Calu3 (cell line): ENCODE measurements at places on chromosomes 12 and 14.
A peak's percentile ranks its signal among the peaks of the same experiment; 100 is the strongest.

- no peak for DNase-seq
Measured at GRCh38 chr12:51820526-51821439, 27.7 kb downstream of the FIGNL2 start.

DNA sequence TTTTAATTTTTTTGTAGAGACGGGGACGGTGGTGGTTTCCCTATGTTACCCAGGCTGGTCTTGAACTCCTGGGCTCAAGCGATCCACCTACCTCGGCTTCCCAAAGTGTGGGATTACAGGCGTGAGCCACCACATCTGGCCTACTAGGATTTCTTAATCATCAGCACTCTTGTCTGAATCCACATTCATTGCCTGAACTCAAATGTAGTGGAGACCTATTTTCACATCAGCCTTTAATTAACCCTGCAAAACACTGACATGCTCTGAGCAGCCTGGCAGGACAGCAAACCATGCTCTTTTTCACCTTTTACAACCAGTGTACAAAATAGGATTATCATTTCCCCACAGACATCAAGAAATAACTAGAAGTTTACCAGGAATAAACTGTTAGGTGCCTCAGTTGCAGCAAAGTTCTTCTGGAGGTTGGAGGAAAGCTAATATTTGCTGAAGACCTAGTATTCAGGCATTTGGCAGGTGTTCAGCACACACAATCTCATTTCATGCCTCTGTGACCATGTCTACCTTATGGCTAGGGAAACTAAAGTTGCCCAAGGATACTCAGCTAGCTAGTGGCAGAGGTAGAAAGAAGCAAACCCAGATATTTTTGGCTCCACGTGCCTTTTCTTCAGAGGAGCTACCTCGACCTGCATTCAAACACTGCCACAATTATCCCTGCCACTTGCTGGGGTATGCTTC is 37.7 kb downstream of the CFL2 start:
- DNase-seq = no peak

GRCh38 chr12:87690236-87690810 is 338.9 kb downstream of the C12orf50 start:
- DNase-seq = no peak

DNA sequence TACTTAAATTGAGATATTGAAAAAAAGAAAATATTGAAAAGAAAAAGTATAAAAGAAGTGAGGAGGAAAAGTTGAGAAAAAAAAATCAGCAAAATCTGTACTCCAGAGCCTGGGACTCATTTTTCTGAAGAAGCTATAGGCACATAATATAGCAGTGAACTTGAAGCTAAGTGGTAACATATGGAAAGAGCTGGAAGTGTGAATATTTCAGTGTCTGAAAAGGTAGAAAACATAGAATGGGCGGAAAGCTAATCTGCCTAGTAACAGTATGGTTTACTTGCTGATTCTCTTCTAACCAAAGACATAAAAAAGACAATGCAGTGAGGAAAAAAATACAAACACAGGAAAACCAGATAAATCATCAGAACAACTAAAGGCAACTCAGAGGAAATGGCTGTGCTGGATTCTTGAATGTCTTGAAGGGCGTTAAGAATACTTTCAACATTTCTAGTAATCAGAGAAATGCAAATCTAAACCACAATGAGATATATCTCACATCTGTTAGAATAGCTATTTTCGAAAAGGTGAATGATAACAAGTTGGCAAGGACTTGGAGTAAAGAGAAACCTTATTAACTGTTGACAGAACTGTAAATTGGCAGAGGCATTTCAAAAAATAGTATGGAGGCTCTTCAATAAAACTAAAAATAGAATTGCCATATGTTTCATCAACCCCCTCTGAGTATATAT is 784.6 kb downstream of the LRFN5 start:
- no peak for DNase-seq

DNA sequence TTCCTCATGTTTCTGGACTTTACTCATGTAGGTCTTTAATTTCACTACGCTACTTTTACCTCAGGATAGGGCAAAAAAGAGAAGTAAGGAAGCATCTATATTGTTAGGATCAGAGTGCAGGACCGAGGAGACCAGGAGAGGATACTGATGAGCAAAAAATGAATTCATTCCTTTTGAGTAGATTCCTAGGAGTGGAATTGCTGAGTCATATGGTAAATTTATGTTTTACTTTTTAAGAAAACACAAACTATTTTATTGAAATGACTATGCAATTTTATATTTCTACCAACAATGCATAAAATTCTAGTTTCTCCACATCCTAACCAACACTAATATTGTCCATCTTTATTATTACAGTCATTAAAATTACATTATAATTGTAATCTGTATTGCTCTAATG is 50.8 kb upstream of the GARIN6 start:
- DNase-seq = no peak

DNA sequence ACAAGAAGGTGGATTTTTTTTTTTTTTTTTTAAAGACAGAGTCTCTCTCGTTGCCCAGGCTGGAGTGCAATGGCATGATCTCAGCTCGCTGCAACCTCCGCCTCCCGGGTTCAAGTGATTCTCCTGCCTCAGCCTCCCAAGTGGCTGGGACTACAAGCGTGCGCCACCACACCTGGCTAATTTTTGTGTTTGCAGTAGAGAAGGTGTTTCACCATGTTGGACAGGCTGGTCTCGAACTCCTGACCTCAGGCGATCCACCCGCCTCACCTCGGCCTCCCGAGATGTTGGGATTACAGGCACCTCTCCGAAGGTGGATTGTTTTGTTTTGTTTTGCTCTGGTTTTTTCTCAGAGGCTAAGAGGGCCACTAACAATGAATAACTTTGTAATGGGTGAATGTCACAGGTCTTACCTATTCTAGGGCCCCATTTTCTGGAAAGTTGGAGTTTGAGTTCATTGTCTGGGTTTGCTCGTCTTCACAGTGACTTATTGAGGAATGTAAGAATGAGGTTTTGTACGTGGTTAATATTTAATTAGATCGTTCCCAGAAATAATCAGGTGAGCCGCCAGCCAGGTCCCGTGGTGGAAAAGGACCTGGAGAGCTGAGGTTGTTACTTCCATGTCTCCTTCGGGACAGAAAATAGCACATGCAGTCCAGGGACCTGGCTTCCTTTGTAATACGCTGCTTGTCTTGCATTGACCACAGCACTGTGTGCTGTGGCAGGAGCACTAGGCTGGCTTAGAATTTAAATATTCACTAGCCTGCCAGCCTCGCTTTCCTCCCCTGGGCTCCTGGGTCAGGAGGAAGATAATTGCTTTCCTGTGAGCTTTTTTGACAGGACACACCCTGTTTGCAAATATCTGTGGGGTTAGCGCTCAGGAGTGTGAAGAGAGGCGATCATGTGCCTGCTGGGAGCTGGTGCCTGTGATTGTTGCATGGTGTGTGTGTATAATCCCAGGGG is 2.3 kb downstream of the HIP1R start:
- no peak for DNase-seq

DNA sequence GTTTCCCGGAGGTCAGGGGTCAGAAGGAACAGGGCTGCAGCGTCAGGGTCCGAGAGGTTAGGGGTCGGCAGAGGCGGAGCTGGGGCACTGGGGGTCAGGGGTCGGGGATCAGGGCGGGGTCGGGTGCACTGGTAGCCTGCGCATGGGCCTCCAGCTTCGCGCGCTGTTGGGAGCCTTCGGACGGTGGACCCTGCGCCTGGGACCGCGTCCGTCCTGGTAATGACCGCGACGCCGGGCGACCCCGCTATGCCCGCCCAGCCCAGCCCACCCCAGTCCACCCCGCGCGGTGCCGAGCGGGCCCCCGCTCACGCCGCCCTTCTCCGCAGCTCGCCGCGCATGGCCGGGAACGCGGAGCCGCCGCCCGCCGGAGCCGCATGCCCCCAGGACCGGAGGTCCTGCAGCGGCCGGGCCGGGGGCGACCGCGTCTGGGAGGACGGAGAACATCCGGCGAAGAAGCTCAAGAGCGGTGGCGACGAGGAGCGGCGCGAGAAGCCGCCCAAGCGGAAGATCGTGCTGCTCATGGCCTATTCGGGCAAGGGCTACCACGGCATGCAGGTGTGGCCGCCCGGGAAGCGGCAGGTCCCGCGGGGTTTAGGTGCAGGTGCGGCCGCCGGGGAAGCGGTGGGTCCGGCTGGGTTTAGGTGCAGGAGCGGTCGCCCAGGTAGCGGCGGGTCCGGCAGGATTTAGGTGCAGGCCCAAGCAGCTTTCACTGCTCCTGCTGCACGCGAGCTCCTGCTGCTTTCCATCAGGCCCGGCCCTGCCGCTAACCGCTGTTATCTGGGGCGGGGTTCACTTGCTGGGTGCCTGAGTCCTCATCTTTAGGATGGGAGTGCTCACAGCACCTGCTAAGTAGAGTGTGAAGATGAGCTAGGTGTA is 743 bp downstream of the PUS1 start:
- peak; percentile 51 for DNase-seq

GRCh38 chr12:15931590-15932053 is 20.5 kb downstream of the DERA start:
- no peak for DNase-seq

DNA sequence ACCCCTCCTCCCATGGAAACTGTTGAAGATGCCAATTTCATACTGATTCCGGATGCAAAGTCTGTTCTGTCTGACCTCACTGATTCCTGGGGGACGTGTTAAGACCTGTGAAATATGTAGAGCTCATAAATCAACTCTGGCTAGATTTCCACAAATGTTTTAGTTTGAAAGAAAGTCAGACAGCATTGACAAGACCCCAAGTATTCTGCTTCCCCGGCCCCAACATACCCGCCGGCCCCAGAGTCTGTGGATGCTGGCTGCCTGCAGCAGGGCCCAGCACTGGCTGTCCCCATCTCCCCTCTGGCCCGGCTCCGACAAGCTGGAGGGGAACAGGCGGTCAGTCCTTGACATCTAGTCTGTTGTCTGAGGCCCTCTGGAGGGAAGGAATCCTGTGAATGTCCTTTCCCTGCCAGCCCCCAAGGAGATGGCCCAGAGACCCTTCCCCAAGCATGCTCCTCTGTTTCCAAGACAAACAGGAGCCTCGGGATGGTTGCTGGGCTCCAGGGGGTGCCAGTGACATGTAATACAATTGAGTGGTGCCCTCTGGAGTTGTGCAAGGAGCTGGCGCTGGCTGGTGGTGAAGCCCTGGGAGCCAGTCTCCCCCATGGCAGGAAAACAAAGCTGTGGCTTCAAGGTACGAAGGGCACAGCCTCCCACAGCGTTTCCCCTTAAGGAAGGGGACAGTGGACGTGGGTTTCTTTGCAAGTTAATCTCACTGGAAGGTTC is 22.3 kb downstream of the FBLN5 start:
- no peak for DNase-seq

DNA sequence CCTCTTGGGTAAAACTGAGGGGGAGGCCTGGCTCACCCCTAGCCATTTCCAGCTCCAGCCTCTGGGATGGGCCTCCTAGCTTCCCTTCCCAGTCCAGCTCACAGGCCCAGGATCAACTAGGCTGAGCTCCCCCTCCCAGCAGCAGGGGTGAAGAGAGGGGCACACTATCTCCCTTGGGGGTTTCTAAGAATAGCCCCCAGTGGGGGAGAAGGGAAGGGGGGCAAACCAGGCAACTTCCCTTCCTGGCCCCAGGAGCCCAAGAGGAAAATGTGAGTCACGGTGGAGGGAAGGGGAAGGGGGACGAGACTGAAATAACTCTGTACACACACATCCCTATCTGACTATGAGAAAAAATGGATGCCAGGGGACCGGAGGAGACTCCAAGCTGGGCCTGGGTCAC is 9.0 kb downstream of the ADCY6 start:
- DNase-seq = no peak

DNA sequence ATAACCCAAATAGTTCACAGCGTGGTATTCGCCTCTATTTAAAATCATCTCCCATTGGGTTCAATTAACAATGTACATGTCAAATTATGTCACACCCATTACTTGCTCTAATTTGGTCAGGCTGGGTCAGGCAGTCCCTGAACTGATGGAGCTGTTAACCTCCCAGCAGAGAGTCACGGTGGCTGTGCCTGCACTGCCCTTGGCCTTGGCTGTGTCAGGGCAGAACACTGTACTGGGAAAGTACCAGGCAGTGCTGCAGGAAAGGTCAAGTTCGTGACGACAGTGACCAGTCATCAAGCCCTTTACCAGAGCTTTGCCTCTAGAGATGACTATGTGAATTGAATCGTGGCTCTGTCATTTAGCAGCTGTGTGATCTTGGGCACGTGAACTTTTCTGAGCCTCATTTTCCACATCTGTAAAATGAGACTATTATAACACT is 100.0 kb downstream of the ARF6 start:
- no peak for DNase-seq

DNA sequence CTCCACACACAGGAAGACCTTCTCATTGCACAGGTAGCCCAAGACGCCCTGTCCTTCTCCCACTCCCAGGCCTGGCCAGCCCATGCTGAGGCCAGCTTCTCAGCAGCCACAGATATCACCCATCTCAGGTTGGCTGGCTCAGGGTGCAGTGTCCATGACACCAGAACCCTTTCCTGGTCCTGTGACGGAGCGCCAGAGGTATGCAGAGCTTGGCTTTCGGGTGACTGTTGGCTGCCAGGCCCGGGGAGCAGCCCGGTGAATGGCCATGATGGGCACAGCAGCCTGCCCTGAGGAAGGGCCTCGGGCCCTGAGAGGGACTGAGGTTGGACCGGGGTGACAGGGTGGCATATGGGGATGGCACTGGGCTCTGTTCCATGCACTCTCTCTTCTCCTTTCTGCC is 173.4 kb downstream of the TSPAN9 start:
- DNase-seq = no peak

- no peak for DNase-seq
Measured at GRCh38 chr12:113420996-113421595, 1.1 kb upstream of the SDSL start.

- DNase-seq = no peak
Measured at GRCh38 chr14:69859591-69859990, 19.6 kb upstream of the SMOC1 start.

- DNase-seq = no peak
Measured at GRCh38 chr14:34629344-34629656, 648 bp downstream of the SNX6 start.

DNA sequence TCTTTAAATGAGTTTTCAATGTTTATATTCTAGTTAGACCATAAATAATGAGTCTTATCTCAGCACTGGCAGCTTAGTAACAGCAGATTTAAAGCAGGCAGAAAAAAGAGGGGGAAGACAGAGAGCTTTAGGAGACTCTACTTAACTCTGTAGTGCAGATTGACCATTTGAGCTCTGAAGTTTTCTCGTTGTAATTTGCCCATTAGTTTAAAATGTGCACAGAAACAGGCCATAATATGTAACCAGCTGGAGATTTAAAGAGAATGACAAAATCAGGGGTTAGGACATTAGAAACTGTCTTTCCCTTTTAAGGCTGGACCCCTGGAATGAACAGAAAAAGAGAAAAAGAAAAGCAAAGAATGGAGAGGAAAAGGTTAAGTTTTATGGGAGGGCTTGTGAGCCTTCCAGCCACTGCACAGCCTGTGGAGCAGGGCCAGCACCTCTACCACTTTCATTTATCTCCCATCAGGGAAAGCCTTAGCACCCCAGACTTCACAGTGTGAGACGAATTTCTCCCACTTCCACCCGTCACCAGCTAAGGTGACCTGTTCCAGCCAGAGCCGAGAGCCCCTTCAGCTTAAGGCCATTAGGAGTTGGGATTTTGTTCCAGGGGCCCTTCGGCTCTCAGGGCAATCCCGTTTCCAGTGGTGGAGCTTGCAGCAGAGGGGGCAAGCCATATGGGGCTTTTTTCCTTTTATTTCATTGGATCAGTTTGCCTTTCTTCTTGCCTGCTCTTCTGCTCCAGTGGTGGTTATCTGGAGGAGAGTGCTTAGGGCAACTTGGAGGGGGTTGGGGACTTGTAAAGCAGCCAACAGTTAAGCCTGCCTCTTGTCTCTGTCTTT is 8.0 kb downstream of the IL22 start:
- no peak for DNase-seq

- no peak for DNase-seq
Measured at GRCh38 chr14:88346048-88346639, 23.1 kb upstream of the KCNK10 start.
